Stimulated activated CD8-positive, alpha-beta memory T cell treated with anti-CD3 and anti-CD28 coated beads, Interleukin-4, amount 100 ng/mL, for 4 hours (primary cell): ENCODE measurements at places on chromosomes 4 and X.

- no peak for DNase-seq
Measured at GRCh38 chr4:23747281-23747735, 142.5 kb downstream of the PPARGC1A start.

DNA sequence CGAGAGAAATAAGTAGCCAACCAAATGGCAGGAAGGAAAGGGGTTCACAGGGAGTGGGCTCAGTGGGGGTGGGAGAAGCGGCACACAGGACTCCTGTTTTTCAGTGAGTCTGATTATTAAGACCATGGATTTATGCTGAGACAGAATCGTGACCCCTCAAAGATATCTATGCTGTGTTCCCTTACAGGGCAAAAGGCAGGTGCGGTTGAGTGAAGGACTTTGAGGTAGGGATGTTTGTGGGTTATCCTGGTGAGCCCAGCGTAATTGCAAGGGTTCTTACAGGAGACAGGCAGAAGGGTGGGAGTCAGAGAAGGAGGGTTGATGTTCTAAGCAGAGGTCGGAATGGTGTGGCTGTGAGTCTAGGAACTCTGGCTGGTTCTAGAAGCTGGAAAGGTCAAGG is 73.0 kb downstream of the EVC start:
- DNase-seq, result no peak

DNA sequence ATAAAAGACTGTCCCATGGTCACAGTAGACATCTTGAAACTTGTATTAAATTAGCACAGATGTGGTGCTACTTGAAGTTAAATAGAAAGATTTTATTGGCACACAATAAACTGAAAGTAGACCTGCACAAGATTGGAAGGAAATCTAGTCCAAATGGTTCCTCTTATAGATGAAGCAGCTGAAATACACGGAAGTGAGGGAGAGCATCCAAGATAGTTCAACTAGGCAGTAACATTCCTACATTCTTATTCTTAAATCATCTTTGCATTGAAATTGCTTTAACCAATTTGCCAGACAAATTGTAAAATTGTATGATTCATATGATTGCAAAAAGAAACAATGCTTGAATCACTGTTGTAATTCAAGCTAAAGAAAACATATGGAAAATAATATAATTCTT is 87.6 kb upstream of the VCX3B start:
- DNase-seq, result no peak

- no peak for DNase-seq
Measured at GRCh38 chr4:7904952-7905915, 34.4 kb downstream of the AFAP1 start.

- no peak for DNase-seq
Measured at GRCh38 chr4:54712206-54712605, 54.4 kb downstream of the KIT start.

GRCh38 chr4:107838861-107839565 is 14.3 kb downstream of the SGMS2 start:
- DNase-seq, result no peak

DNA sequence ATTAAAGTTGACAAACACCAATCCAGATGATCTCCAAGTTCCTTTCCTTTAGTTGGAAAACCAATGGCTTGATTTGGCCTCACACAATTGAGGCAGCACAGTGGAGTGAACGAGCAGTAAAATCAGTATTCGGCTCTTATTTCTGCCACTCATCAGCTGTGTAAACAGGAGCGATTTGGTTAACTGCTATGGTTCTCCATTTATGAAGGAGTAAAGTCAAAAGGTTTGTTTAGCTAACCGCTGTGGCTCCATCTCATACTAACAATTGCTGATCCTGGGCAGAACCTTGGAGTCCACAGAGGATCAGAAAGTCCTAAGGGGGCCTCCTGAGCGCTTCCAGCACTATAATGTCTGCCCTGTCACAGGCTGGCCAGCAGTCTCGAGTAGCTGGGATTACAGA is 54.5 kb upstream of the EXOC1L start:
- DNase-seq, result no peak

GRCh38 chr4:109419679-109420078 is 13.9 kb upstream of the SEC24B start:
- no peak for DNase-seq

DNA sequence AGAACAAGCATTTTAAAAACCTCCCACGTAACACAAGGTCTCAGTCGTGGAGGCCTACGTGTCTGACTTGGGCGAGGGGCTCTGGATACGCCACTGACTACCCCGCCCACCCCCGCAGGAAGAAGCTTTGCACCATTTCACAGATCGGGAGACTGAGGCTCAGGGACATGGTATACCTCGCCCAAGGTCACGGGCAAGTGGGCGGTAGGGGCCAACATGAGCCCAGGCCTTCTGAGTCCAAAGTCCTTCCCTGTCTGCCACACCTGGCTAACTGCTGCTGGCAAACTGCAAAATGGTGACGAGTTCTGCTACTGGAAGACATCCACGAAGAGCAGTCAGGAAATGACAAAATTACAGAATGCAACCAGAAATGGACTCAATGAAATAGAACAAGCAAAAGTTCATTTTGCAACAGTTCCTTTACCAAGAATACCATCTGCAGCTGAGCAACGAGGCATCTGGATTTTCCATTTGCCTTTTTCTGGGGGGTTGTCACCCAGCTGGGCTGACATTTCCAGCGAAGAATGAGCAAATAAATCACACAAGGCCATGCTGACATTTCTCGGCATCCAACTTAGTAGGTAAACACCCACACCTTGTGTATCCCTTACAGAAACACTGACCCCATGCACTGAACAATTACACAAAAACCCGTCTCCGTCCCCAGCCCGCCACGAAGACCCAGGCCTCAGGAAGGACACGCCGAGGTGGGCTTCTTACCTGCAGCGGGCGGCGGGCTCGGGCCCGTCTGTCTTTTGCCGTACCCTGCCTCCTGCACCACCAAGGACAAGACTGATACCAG is 70.2 kb upstream of the AFAP1 start:
- no peak for DNase-seq

GRCh38 chr4:161256716-161257115 is 907.1 kb downstream of the FSTL5 start:
- no peak for DNase-seq

GRCh38 chr4:106816496-106816895 is 219.6 kb downstream of the DKK2 start:
- no peak for DNase-seq

DNA sequence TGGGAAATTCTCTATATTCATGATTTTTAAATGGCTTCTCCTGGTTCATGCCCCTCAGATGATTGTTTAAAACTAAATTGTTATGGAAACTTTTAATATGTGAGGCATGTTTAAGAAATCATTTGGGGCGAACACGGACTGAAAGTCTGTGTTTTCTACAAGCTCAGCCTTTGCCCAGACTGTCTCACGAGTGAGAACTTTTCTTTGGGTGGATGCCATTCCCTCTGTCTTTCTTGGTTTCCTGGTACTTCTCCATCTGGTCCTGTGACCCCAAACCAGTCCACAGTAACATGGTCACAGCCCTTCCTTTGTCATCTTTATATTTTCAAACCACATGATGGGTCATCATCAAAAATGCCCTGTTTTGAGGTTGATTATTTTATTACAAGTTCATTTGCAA is 186.6 kb upstream of the GNPDA2 start:
- no peak for DNase-seq

DNA sequence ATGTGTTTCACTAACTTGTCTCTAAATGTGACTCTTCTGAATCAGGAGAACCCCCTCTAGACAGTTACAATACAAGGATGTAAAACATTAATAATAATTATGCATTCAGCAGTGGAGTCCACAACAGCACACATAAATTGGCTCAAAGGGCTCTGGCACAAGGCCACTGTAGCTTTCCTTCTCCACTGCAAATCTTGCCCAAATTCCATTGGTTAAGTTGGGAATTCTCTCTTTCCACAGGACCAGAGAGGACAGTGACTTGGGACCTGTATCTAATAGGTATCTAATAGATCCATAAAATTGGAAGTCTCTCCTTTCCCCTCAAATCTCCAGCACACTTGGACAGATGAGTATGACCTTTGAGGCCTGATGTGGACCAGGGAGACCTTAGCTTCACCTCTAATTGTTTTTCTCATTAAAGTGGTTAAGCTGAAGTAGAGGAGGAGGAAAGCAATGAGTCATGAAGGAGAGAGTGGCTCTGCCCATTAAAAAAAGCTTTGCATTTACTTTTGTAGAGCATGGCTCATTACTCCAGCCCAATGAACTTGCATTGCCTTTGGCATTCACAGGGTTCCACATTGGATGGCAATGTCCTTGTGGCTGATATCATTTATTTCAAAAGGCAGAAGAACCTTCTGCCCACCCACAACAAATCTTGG is 72.3 kb upstream of the SH3RF1 start:
- DNase-seq, result no peak

DNA sequence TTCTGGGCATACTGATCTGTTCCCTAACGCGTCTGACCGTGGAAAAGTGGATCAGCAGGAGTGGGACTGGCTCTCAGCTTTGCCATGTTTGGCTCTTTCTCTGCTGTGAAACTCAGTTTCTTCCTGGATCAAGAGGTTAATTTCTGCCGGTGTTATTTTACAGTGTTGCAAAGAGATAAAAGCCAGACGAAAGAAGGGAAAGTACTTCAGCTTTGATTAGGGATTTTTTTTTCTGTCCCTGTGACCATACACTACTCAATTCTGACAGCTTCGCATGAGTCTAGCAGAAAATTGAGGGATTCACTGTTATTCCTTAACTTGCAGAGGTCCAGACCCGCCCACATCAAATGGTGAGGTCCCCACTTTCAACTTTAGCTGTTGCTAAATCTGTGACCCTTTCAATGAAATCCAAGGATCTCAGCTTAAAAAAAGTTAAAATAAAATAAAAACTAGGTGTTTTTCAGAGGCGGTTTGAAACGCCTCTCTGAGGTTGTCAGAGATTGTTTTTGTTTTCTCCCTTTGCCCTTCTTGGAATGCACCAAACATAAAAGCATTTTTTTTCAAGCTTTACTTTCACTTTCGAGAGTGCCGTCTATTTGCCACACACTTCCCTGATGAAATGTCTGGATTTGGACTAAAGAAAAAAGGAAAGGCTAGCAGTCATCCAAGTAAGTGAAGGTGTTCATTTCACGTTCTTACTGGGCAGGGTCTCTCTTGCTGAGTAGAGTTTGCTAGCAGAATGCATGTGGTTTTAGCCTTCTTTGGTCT is at the start of gene TLR3:
TSS of gene TLR3 (plus strand) at position 576 of the 768 bp plus-strand sequence. CDS start 7,464 bp downstream, outside the sequence.
- DNase-seq, result no peak

DNA sequence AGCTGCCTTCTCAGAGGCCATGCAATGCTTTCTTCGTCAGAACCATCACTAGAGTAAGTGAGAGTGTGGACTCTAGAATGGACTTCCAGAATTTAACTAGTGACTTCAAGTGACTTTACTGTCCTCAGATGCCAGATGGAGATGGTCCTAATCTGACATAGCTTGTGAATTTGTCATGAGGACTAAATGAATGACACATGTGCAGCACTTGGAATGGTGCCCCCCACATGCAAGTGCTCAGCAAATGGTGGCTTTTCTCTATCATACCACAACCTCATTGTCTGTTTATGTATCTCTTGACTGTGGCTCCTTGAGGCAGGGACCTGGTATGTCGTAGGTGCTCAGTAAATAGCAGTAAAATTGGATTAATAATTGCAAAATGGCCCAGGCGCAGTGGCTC is 91.6 kb upstream of the STX18 start:
- DNase-seq, result no peak

- DNase-seq, result no peak
Measured at GRCh38 chr4:37464373-37465128, 220.0 kb downstream of the NWD2 start.

DNA sequence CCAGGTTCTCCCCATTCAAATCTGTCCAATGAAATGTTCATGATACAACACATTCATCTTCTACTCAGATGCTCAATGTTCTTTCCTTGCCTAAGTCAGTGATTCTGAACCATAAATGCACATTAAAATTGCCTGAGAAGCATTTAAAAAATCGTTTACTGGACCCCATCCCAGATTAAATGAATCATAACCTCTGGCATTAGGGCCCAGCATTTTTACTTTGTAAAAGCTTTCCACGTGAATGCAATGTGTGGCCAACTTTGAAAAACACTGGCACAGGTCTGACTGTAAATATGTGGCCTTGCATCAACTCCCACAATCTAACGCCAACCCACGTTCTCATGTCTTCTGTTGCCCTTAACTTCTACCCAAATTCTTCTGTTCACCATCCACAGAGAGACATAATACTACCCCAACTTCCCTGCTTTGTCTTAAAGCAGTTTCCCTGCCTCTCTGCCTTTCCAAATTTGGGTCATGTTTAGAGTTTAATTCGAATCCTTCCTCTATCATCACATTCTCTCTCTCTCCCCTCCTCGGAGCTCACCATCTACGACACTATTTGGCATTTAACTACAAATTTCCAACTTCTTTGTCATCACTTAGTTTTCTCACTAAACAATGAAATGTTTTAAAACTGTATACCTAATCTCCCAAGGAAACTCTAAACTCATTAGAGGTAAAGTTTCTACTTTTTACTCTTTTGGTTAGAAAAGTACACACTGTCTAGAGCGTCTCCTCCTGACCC is 78.7 kb downstream of the PRKG2 start:
- DNase-seq, result no peak

- no peak for DNase-seq
Measured at GRCh38 chr4:84887824-84888223, 78.7 kb downstream of the WDFY3 start.

- no peak for DNase-seq
Measured at GRCh38 chr4:26916195-26916594, 55.6 kb downstream of the STIM2 start.

GRCh38 chr4:87018753-87019152 is 83.9 kb downstream of the AFF1 start:
- DNase-seq, result no peak

GRCh38 chr4:137956256-137956655 is 285.9 kb downstream of the SLC7A11 start:
- DNase-seq, result no peak

- no peak for DNase-seq
Measured at GRCh38 chrX:10847333-10847732, 226.9 kb upstream of the MID1 start.

DNA sequence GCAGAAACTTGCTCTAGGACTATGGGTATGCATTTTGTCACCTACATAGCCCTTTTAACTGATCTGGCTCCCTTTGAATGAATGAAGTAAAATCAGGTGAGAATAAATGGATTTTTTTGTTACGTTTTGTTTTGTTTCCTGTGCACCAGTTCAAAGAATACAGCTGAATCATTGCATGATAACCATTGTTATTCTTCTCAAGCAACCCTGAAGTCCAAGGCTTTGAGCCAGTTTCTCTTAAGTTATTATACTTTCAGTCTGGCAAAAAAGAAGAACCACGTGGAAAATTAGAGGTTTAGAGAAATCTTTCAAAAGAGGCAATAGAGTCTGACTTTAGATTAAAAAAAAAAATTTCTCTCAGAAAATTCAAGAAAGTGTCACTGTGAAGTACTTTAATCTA is 398.6 kb upstream of the TECRL start:
- DNase-seq, result no peak

- DNase-seq, result no peak
Measured at GRCh38 chrX:142804085-142804484, 221.6 kb upstream of the SPANXN4 start.

GRCh38 chr4:46945062-46945461 is 36.0 kb upstream of the COX7B2 start:
- no peak for DNase-seq
